ENCODE measurements at places on chromosomes 16 and 17.

GRCh38 chr16:54201200-54201599 lies 85.4 kb downstream of the IRX3 start:
- no peak for DNase-seq

GRCh38 chr17:3965118-3965800 lies 1.0 kb upstream of the ATP2A3 start:
- DNase-seq: peak; percentile 82

- no peak for DNase-seq
Observed at GRCh38 chr17:78672871-78673371, 95.7 kb upstream of the DNAH17 start.

GRCh38 chr17:81057777-81058176 lies 22.8 kb downstream of the BAIAP2 start:
- no peak for DNase-seq

- DNase-seq: no peak
Observed at GRCh38 chr16:19722981-19723380, 4.9 kb downstream of the IQCK start.

DNA sequence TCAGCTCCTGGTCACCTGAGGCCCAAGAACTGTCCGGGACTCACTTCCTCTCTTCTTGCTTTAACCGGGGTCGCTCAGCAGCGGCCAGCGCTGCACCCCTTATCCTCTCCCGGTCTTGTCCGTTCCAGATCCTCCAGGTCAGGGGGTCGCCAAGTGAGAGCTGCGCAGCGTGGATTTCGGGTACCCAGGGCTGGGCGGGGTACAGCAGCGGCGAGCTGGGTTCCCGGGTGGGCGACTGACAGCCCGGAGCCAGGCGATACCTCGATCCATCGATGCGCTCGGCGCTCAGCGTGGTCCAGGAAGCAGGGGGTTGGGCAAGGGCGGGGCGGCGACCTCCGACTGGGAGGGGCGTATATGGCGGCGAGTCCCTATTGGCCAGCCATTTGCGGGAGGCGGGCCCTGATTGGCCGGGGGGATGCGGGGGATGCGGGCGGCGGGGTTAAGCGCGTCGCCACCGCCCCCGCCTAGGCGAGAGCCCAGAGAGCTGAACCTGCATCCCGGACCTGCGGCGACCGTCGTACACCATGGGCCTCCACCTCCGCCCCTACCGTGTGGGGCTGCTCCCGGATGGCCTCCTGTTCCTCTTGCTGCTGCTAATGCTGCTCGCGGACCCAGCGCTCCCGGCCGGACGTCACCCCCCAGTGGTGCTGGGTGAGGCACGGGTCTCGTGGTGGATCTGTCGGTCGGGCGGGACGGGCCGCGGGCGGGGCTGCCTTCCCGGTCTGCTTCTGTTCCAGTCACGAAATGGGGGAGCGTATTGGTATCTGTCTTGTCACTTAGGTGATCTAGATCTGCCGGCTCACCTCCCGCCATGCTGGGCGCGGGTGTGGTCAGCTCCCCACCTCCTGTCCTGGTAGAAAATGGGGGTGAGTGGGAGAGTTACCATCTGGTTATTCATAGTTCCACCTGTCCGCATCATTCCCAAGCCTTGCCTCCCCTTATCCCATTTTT lies at the start of gene PLA2G15:
Gene PLA2G15 (plus strand): TSS at position 471 of the 951 bp plus-strand sequence. CDS start 54 bp downstream, at position 525.
- DNase-seq: peak; percentile 98

DNA sequence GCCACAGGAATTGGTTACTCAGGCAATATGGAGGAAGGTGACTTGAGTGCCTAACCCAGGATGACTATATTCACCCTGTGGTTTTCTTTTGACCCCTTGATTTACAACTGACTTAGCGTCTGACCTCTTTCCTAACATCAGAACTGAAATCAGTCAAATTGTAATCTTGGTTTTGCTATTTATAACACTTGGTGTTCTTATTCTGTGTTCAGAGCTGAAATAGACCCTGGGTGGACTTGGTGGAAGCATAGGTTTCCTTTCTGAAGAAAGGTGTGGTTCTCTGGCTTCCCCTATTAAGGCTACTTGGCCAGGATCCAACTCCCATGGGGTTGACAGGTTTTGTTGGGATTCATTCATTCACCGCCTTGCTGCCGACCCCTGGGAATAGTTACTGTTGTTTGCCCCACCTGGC lies 80.8 kb downstream of the CLEC16A start:
- peak; percentile 62 for DNase-seq

All from activated T-cell treated with anti-CD3 and anti-CD28 coated beads, Interleukin-2, amount 50 U/mL, for 48 hours (primary cell).